T-helper 2 cell treated with Interferon-gamma antibody and Interleukin-4, amounts not matched to agents 5 μg/mL and 100 μg/mL, for 36 hours (primary cell): ENCODE measurements at places on chromosomes 2 and 18.

DNA sequence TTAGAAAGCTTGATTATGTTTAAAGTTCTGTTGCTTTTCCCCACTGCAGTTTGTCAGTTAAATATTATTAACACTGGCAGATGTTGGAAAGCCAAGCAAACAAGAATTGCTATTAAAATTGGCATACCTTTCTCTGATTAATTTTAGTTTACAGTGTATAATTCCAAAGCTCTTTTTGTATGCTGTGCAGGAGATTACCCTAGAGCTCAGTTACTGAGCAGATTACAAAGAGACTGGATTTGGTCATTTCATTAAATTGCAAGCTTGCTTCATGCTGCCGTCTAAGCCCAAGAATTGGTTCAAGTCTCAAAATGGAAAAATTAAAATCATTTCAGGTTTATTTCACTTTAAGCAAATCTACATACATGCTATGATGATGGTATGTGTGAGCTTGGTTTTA lies 2.3 kb downstream of the ASAP2 start:
- peaks cover 1% of the 10 kb centered on the region for H3K36me3 ChIP-seq
- no peak overlapping the region for H3K4me3 ChIP-seq
- DNase-seq = no peak
- no peak overlapping the region for H3K27ac ChIP-seq
- H3K27me3 ChIP-seq = peaks cover 59% of the 10 kb centered on the region

GRCh38 chr2:47616506-47616905 lies 166.4 kb upstream of the MSH6 start:
- H3K27me3 ChIP-seq = peaks cover 3% of the 10 kb centered on the region
- DNase-seq = no peak
- H3K27ac ChIP-seq = no peak overlapping the region
- H3K4me3 ChIP-seq = no peak overlapping the region
- H3K4me1 ChIP-seq = no peaks in the 10 kb centered on the region
- H3K36me3 ChIP-seq = no peaks in the 10 kb centered on the region

DNA sequence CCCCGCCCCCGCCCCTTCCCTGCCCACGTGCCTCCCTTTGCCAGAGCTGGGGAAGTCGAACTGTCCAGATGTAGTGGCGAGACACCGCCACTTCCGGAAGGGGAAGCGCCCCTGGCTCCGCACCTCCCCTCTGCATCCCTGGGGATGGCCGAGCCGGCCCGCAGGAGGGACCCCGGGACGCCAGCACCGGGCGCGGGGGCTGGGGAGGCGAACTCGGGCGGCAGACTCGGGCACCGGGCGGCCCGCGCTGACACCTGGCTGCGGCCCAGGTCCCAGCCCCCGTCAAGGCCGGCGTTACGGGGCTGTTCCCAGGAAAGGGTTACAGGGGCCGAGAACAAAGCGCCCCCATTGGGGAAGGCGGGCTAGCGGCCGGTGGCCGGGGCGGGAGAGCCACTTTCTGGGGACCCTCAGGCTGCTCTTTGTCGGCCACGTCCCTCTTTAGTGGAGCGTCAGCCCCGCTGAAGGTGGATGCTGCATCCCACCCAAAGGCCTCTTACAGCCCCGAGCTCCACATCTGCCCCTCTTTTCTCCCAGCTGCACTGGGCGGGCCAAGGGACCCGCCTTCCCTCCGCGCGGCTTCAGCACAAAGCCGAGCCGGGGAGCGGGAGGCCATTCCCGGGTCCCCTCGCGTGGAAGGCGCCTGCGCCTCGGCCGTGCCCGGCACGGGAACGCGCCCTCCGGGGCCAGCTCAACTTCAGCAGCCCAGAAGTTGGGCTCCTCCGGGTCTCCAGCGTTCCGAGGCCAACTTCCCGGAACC lies 1.3 kb downstream of the SDC1 start:
- no peak overlapping the region for H3K4me3 ChIP-seq
- no peaks in the 10 kb centered on the region for H3K4me1 ChIP-seq
- H3K27me3 ChIP-seq = peaks cover 56% of the 10 kb centered on the region
- no peak overlapping the region for H3K27ac ChIP-seq

DNA sequence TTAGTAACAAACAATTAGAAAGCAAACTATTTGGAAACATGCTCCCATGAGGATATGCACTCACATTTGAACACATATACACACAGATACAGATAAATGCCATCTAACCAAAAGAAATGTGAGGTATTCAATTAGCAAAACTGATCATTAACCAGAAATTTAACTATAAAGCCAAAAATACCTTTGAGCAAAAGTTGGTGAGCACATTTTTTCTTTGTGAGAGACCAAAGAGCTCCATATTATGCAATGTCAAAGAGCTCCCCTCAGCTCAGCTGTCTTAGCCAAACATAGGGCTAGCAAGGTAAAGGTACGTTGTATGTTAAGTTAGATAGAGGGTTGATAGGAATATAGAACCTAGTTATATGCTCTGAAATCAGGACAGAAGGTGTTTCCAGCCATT lies 43.8 kb downstream of the CYBRD1 start:
- DNase-seq = no peak
- peaks cover 16% of the 10 kb centered on the region for H3K27me3 ChIP-seq
- no peaks in the 10 kb centered on the region for H3K36me3 ChIP-seq

GRCh38 chr2:241703032-241703604 lies 1.3 kb downstream of the ING5 start:
- H3K27me3 ChIP-seq = no peaks in the 10 kb centered on the region
- no peak for DNase-seq
- peak overlapping the region; percentile 87 for H3K4me3 ChIP-seq
- peak overlapping the region; percentile 71 for H3K27ac ChIP-seq
- H3K36me3 ChIP-seq = peaks cover 33% of the 10 kb centered on the region

- no peak overlapping the region for H3K4me3 ChIP-seq
- H3K4me1 ChIP-seq = peaks cover 11% of the 10 kb centered on the region
- no peak for DNase-seq
- H3K36me3 ChIP-seq = no peaks in the 10 kb centered on the region
- H3K27me3 ChIP-seq = no peaks in the 10 kb centered on the region
Measured at GRCh38 chr2:30358842-30359241, 88.2 kb upstream of the LCLAT1 start.

- no peak for DNase-seq
- no peaks in the 10 kb centered on the region for H3K4me1 ChIP-seq
- H3K27ac ChIP-seq = no peak overlapping the region
- H3K27me3 ChIP-seq = peaks cover 62% of the 10 kb centered on the region
- no peaks in the 10 kb centered on the region for H3K36me3 ChIP-seq
- H3K4me3 ChIP-seq = no peak overlapping the region
Measured at GRCh38 chr2:240670402-240670801, 12.3 kb downstream of the AQP12B start.

DNA sequence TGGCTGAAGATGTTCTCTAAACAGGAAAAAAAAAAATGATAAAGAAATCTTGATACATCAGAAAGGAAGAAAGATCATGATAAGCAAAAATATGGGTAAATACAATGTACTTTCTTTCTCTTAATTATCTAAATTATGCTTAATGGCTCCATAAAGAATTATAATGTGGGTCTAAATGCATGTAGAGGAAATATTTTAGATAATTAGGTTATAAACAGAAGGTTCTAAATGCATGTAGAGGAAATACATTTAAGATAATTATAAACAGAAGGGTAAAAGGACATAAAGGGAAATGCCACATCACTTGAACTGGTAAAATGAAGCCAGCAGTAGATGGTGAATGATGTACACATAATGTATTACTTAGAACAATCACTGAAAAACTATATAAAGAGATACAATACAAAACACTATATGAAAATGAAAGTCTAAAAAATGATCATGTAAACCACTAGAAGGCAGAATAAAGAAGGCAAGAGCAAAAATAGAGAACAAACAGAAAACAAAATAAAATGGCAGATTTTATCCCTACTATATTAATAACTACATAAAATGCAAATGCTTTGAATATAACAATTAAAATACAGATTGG lies 308.4 kb upstream of the CDH2 start:
- no peak overlapping the region for H3K27ac ChIP-seq
- no peak overlapping the region for H3K4me3 ChIP-seq
- no peaks in the 10 kb centered on the region for H3K27me3 ChIP-seq
- H3K36me3 ChIP-seq = no peaks in the 10 kb centered on the region

GRCh38 chr18:36095936-36096519 lies 28.7 kb upstream of the RPRD1A start:
- no peak overlapping the region for H3K27ac ChIP-seq
- no peaks in the 10 kb centered on the region for H3K36me3 ChIP-seq
- peaks cover 8% of the 10 kb centered on the region for H3K4me1 ChIP-seq
- H3K27me3 ChIP-seq = peaks cover 24% of the 10 kb centered on the region
- no peak overlapping the region for H3K4me3 ChIP-seq

GRCh38 chr2:182444806-182445205 lies 18.0 kb upstream of the PDE1A start:
- no peaks in the 10 kb centered on the region for H3K36me3 ChIP-seq
- H3K4me1 ChIP-seq = no peaks in the 10 kb centered on the region
- DNase-seq = no peak
- no peak overlapping the region for H3K27ac ChIP-seq
- H3K4me3 ChIP-seq = no peak overlapping the region
